SK-N-SH (cell line): ENCODE measurements at places on chromosomes 4 and X. TPM values are rescaled to one million over a fixed set of nuclear protein-coding genes. Genes with fewer than 3 reads are reported as not detected.

Gene PRAF2
- 67.6 and 91.9 TPM in 2 replicates for polyA plus RNA-seq

DNA sequence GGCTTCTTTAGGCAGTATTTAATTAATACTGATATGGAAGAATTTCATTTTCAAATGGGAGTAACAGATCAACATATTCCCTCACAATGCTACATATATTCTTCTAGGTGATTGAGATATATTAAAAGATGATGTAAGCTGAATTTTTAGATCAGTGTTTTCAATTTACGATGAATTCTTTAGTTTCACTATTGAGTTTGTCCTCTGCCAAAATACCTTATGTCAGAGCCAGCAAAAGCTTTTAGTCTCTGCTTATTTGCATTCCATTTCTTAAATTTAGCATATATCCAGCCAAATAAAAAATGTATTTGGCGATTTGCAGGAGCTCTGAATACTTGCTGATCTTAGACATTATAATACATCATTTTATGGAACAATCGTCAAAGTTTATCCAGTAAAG, 144.3 kb downstream of the MOSPD2 start:
- DNase-seq, result no peak

GRCh38 chr4:145735347-145735675, 55.4 kb downstream of the C4orf51 start:
- no peak for DNase-seq

Gene TMPRSS11B
- polyA plus RNA-seq, result not detected in 2 replicates

- DNase-seq, result no peak
These were observed 1204.2 kb downstream of the PCDH18 start for GRCh38 chr4:136328131-136328530.
